ENCODE measurements at places on chromosomes 1 and 21.
A peak's percentile ranks its signal among the peaks of the same experiment; 100 is the strongest.

DNA sequence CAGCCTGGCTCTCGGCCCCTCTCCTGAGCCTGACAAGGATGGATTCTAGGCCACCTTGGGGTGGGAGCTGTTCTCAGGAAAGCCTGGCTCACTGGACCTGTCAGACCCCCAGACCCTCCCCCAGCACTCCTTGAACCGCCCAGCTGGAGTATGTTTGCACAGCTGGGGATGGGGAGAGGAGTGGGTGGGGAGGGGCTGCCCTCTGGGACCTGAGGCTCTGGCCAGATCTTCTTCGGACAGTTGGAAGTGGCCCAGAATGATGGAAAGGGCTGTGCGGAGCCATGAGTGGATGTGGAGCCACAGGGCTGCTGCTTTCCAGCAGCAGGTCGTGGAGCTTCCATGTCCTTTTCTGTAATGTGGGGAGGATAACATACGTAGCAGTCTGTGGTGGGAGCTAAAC lies 43.0 kb upstream of the TRABD2B start:
- no peak for DNase-seq

DNA sequence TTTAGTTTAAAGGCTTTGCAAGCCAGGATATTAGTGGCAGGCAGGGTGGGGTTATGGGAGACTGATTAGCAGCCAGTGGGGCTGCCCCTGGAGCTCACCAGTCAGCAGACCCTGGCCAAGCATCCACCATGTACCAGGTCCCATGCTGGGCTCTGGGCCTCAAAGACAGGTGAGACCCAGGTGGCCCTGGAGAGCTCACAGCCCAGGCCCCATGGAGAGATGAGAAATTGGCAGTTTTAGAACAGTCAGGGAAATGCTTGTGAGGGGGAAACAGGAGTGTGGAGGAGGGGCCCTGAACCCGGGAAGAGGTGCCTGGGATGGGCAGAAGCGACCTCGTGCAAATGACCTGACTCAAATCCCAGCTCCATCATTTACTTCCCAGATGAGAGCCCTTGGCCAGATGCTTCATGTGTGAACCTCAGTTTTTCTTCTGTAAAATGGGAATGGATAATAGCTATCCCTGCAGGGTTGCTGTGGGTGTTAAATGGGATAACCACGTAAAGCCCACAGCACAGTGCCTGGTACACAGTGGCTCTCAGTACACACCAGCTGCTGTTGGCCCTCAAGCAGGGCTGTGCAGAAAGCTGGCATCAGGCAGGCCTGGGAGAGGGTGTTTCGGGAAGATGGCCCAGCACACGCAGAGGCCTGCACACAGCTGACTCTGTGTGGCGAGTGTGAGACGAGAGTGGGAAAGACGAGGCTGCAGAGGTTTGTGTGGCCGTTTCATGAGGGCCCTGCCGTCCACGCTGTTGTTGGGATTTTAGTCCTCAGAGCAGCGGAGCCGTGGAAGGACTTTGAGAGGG lies 518.5 kb downstream of the PTPRU start:
- DNase-seq: no peak

DNA sequence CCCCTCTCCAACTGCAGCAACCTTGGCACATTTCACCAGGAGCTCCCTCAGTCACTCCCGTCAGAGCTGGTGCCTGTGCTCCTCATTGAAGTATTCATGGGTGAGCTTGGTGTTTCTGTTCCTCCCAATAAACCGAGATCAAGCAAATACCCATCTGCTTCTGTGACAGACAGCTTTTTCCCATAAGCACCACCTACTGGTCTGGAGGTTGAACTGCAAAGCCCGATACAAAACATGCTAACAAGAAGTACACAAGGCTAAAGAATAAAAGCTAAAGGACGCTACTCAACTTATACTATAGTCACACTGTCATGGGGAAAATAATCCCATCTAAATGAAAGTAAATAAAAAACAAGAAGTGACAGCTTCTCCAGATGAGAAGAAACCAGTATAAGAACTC lies 111.9 kb upstream of the C21orf91 start:
- no peak for DNase-seq

GRCh38 chr1:87806379-87807094 lies 477.9 kb downstream of the LMO4 start:
- peak; percentile 39 for DNase-seq

DNA sequence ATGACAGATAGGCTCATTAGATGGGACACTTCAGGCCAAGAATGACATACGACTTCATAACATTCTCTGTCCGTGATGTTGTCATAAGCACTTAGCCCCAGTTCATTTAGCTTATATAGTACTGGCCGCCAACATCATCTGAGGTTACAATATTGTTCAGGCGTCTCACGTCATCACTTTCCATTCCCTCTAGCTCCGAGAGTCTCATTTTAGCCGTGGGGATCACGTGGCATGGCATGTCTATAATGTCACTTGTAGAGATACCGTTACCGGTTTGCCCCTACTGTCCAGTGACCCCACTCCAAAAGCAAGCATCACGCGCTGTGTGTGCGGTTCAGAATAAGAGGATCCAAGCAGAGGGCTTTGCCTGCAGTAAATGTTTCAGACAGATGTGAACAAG lies 34.6 kb upstream of the HEATR1 start:
- no peak for DNase-seq

DNA sequence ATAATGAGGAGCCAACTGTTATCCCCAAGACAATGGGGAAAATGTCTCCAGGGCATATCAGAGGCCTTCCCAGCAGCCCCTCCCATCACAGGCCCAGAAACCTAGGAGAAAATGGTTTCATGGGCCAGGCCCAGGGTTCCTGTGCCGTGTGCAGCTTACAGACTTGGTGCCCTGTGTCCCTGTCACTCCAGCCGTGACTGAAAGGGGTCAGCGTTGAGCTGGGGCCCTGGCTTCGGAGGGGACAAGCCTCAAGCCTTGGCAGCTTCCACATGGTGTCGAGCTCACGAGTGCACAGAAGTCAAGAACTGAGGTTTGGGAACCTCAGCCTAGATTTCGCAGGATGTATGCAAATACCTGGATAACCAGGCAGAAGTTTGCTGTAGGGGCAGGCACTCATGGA lies 18.1 kb downstream of the SIPA1L2 start:
- no peak for DNase-seq

DNA sequence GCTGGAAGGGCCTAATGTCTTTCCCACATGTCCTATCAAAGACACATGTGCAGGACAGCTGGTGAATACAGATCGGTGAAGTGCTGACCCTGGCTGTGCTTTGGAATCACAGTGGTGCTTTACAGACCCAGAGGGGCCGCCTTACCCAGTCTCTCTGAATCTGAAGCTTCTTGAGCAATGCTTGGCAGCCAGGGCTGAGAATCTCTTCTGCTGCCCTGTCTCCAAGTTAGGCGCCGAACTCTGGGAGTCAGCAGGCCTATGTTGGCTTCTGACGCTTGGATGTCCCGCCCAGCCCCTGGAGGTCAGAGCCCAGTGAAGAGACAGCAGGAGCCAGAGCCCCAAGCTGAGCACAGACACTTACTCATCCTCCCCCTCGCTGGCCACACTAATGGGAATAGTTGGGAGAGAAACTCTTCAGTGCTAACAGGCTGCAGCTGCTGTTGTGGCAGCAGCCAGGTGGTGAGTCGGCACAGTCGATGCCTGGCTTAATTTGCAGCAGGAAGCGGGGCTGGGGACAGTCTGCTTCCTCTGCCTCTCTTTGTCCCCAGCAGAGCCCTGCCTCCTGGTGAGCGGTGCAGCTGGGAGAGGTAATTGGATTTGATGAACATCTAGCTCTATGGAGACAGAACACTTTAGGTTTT lies 68.1 kb downstream of the URB2 start:
- DNase-seq: peak; percentile 37

DNA sequence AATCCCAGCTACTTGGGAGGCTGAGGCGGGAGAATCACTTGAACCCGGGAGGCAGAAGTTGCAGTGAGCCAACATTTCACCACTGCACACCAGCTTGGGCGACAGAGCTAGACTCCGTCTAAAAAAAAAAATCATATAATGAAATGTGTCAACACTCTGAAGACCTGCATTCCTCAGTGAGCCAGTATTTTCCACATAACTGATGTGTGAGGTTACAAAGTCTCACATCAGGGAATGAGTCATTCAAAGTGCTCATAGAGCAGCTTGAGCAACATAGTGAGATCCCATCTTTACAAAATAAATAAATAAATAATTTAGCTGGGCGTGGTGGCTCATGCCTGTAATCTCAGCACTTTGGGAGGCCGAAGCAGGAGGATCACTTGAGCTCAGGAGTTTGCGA lies 65.5 kb downstream of the CASZ1 start:
- no peak for DNase-seq
